ENCODE measurements at places on chromosomes 7 and 10. TPM values are rescaled to one million over a fixed set of nuclear protein-coding genes. Genes with fewer than 3 reads are reported as not detected.

Gene UCN3
- not detected for total RNA-seq

Gene STEAP1B
- total RNA-seq: 1.1 TPM

Gene RNF32
- total RNA-seq: 1.7 TPM

Gene CALD1
- 165 TPM for total RNA-seq

Gene NKX2-3
- total RNA-seq: not detected

Gene NPC1L1
- total RNA-seq: not detected

Gene HYAL4
- not detected for total RNA-seq
